ENCODE measurements at places on chromosomes 1 and 21. TPM values are rescaled to one million over a fixed set of nuclear protein-coding genes. Genes with fewer than 3 reads are reported as not detected.
A peak's percentile ranks its signal among the peaks of the same experiment; 100 is the strongest.

DNA sequence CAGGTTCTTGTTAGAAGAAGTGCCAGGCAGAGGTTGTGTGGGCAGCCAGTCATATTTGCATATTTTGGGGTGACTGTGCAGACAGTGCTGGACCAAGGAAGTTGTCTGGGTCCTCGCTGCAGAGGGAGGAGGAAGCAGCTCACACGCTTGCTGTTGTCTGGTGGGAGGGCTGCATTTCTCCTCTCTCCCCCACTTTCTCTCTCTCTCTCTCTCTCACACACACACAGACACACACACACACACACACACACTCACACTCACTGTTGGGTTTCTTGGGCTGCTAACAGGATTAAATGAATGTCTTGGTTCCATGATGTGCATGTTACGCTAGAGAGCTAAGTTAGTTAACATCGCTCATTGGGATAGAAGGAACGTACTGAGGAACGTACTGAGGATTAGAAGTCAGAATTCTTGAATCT lies 72.9 kb downstream of the AGPAT3 start:
- no peak for DNase-seq

DNA sequence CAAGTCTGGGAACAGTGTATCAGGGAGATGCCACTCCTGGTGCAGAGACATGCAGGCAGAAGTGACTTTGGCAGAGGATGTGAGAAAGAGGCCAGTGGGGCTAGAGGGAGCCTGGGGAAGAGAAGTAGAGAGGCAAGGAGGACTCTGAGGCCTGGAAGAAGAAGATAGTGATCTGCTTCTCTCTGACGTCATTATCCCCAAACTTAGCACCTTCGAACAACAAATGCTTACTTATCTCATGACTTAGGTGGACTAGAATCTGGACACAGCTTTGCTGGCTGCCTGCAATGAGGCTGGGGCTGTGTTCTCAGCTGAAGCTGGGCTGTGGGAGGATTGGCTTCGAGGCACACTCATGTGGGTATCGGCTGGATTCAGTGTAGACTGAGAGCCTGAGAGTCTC lies 44.5 kb upstream of the ZNF678 start:
- DNase-seq: no peak

GRCh38 chr21:29104239-29104708 lies 26.2 kb upstream of the MAP3K7CL start:
- no peak for DNase-seq

GRCh38 chr21:26842974-26843932 lies 2.0 kb downstream of the ADAMTS1 start:
- DNase-seq: peak; percentile 94

The TMPRSS3 gene
- not detected for total RNA-seq

DNA sequence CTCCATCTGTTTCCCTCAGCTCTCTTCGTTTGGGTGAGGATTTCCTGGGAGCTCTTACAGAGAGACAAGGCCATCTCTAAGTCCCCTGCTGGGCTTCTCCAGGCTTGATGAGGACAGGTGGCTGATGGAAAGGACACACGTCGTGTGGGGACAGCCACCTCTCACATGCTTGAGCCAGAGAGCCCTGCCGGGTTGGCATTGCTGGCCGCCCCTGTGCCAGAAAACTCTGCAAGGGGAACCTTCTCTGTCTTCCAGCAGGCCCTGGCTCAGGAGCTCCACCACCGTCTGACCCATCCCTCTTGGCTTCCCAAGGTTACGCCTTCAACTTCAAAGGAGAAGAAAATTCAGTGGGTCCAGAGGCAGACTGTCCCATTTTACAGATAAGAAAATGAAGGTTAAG lies 82.8 kb downstream of the CASZ1 start:
- DNase-seq: no peak

DNA sequence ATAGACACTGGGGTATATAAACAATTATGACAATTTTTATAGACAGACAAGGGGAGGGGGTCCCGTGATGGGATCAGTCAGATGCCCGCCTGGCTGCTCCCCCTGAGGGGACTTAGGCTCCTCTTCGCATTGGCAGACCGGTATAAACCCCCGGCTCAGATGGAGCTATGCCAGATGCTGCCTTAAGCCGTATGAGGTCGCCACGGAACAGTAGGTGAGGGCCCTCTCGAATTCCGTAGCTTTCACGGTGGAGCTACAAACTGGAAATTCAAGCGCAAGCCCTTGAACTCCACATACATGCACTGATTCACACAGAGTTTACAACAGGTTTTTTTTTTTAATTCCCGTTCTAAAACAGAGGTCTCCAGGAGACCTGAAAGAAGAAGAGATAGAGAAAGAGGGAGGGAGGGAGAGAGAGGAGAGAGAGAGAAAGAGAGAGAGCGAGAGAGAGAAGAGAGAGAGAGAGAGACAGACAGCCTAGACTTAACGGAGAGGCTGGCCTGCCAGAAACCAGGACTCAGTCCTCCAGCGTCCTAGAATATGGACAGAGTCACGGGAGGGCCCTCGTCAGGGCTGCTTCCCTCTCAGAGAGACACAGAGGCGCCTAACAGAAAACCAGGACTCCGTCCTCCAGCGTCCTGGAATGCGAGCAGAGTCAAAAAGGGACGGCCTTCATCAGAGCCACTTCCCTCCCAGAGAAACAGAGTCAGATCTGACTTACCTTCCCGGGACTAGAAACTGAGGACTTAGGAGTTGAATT lies 24.4 kb upstream of the TMEM54 start:
- peak; percentile 14 for DNase-seq

DNA sequence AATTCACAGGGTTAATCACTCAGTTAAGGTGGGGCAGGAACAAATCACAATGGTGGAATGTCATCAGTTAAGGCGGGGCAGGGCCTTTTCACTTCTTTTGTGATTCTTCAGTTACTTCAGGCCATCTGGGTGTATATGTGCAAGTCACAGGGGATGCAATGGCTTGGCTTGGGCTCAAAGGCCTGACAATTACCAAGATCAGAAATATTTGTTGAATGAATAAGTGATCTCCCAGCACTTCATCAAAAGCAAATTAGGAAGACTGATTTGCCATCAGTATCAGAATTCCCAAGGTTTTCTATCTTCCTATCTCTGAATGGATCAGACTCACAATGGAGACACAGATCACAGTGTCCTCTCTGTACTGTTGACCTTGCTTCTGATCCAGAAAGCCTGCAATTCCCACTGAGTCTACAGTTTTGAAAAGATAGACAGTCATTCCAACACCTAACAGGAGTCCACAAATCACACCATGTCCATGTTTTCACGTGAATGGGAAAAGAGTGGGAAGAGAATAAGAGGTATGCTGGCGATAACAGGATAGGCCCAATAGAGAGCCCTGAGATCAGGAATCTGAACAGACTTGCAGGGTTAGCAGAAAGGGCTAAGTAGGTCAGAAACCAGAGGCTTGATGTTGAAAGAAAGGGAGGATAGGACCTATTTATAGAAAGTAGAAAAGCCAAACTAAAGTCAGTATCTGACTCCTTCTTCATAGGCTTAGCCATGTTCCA lies 75.3 kb downstream of the KCNK1 start:
- DNase-seq: no peak

The CDC42 gene
- 379 TPM for total RNA-seq

DNA sequence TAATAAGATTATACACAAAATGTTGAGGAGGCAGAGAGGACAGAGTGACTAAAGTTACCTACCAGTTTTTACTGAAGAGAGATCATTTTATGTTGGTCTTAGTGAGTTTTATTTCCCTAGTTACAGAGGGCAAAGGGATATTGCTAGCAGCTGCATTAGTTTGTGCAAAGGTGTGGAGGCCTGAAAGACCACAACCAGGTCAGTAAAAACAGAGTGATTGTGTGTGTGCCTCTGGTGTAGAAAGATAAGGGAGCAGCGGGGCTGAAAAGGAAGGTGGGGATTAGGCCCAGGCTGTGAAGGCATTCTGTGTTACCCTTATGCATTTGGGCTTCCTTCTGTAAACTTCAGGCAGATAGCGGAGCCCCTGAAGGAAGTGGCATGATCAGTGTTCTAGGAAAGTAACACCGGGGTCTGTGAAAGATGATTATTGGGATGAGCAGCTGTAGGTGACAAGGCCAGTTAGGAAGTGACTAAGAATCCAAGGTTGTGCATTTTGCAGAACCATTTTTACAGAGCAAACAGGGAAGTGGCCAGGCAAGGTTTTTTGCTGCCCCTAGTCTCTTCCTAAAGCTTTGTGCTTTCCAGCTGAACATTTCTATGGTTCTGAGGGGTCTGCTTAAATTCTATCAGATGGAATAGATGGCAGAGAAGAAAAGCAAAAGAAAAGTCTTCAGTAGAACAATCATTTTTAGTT lies 3.7 kb downstream of the GADD45A start:
- no peak for DNase-seq

DNA sequence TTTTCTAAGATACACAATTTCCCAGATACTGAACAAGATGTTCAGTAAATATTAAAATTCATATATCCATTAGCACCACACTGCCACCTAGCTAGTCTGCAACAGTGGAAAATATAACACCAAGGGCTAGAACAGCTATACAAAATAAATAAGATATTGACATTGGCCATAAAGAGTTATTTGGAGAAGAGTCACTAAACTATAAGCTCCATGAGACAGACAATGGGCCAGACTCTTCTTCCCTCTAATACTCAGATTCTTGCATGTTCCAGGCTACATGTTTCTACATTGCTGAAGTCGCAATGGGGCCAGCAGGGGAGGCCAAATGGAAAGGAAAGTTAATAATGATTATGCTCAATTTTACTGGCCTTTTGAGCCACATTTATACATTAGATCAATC lies 21.5 kb downstream of the SPATA6 start:
- peak; percentile 17 for DNase-seq

DNA sequence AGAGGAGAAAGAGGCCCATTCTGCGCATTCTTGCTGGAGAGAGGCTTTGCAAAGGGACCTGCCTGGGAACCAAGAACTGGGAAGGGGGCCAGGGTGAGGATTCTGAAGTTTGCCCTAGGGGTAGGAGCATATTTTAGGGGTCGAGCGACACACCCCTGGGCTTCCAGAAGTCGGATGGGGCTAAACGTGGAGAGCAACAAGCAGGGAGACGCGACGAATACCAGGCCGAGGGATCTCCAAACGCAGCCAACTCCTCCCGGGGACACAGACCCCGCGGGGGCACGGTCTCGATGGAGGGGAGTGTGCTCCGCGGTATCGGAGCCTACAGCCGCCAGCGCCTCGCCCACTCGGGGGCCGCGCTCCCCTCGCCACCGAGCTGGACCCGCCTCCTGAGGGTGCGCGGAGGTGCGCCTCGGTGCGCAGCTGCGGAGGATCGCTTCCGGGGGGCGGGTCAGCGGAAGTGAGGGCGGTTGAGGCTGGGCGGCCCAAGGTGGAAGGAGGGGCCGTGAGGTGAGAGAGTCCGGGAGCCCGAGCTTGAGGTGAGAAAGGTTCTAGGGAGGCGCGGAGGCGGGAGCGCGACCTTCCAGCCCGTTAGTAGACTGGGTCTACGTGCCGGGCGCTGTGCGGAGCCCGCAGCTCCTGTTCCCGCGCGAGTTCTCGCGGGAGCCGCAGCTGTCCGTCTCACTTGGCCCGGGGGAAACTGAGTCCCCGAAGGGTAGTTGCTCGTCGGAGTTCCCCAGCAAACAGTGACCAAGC lies at the start of gene MTFR1L:
TSS of gene MTFR1L (plus strand) at position 464 of the 756 bp plus-strand sequence. CDS start 3,151 bp downstream, outside the sequence.
- DNase-seq: peak; percentile 77

The TCHHL1 gene
- total RNA-seq: not detected

The CYP4Z1 gene
- not detected for total RNA-seq

- no peak for DNase-seq
Measured at GRCh38 chr1:10516925-10517676, 42.4 kb downstream of the PEX14 start.

DNA sequence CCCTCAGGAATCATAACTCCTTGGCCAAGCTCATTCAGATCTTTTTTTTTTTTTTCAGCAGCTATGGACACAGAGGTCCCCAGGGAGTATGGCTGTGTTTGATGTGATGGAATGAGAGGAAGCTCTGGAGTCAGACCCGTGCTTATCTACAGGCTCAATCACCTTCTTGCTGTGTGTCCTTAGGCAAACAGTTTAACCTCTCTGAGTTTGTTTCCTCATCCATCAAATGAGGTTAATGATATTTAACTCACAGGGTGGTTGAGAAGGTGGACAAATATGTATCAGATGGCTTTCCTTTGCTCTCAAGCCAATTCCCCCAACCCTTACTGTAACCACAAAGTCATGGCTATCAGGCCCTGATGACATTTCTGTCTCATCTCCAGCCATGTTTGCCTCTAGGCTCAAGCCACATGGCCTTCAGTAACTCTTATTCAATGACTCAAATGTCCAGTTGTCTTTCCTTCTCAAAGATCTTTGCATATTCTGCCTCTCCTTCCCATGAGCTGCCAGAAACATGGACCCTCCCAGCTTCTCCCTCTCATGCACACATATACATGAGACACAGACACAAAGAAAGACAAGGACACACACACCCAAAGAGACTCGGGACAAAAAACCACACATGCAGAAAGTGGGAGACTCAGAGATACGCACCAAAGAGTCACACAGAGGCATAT lies 303.5 kb upstream of the KAZN start:
- no peak for DNase-seq

Data from endothelial cell of umbilical vein (primary cell).